ENCODE measurements at places on chromosomes 16 and 17.

DNA sequence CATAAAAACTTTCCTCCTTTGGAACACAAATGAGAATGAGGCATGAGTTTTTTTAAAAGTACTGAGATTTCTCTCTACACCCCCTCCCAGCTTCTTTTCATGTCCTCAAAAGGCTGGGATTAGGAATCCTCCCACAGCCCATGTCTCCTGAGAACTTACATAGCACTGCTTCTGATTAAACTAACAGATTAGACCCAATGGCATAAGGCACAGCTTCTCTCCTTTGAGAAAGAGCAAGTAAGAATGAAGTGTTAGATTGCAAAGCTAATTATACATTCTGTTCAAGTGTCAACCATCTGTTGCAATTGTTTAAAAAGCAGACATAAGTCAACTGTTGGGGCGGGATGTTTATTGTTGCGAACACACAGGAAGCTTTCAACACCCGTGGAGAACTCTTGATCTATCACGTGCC, 715.1 kb downstream of the CDH11 start:
- no peak for DNase-seq

- no peak for DNase-seq
Observed at GRCh38 chr17:58411408-58411894, 5.9 kb downstream of the RNF43 start.

- peak; percentile 85 for DNase-seq
Observed at GRCh38 chr16:68417711-68418301, 30.5 kb downstream of the SMPD3 start.

- no peak for DNase-seq
Observed at GRCh38 chr17:63138713-63139112, 172.7 kb downstream of the TANC2 start.

GRCh38 chr16:2927010-2927646, 15.4 kb downstream of the FLYWCH1 start:
- peak; percentile 91 for DNase-seq

GRCh38 chr17:61015966-61016365, 338.3 kb downstream of the BCAS3 start:
- DNase-seq, result no peak

GRCh38 chr17:54950116-54950515, 18.3 kb downstream of the COX11 start:
- no peak for DNase-seq

DNA sequence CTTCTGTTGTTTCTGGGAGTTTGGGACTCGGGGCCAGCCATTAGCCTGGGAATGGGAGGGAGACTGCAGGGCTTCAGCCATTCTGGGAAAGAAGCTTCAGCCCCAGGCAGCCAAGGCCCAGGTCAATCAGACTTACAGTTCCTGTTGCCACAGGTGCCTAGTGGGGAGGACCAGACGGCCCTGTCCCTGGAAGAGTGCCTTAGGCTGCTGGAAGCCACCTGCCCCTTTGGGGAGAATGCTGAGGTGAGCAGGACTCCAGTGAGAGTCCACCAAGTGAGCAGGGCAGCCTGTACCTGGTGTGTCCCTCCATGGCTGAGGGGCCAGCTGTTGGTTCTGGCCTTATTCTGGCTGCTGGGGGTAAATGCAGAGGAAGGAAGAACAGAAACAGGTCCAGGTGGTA, 8.7 kb downstream of the NFE2L1 start:
- no peak for DNase-seq

- DNase-seq, result no peak
Observed at GRCh38 chr17:71914042-71914441, 206.8 kb upstream of the SOX9 start.

- no peak for DNase-seq
Observed at GRCh38 chr17:27888945-27889344, 4.2 kb downstream of the LYRM9 start.

Measured in CD4-positive, alpha-beta T cell treated with Interleukin-4 for 1 hour (primary cell).